Activated gamma-delta T cell treated with anti-CD3 and anti-CD28 coated beads, Interleukin-2, amount 50 U/mL, for 16 hours (primary cell): ENCODE measurements at places on chromosomes 12 and 14.

GRCh38 chr12:102390068-102390467 is 90.3 kb downstream of the IGF1 start:
- no peak for DNase-seq

GRCh38 chr12:129001-129400 is 62.4 kb downstream of the IQSEC3 start:
- DNase-seq: no peak

- no peak for DNase-seq
Measured at GRCh38 chr14:70836946-70837345, 27.6 kb upstream of the MAP3K9 start.

GRCh38 chr12:21638054-21638891 is 19.4 kb downstream of the LDHB start:
- no peak for DNase-seq

DNA sequence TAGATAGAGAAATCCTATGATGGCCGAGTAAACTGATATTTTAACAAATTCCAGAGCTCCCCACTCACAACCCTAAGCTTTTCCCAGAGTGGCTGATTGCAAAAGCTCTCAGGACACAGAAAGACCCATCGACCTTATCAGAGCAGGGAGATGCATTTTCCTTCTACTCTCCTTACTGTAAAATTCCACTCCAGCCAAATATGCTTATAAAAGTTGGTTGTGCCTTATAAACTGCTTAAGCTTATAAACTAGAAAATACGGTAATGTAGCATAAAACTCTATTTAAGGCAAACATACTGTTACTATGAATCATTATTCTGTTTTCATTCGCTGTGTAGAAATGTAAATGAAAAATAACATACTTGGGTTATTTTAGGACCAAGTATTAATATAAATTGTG is 41.6 kb upstream of the TRHDE start:
- no peak for DNase-seq
